ENCODE measurements at places on chromosomes 6 and 20.

DNA sequence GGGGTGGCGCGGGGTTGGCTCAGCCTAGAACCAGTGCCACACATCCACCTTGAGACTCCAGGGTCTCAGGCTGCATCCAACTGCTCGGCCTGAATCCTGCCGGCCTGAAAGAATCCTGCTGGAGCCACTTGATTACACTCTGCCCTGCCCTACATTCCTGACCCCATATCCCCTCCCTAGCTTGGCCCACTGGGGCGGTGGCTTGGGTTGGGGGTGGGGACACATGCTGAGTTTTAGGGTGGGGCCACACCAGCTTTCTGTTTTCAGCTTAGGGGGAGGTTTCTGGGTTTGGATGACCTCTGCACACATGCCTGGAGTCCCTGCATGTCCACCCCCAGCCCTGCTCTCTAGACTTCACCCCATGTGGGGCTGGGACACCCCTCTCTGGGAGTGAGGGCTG, 6.8 kb downstream of the ITPR3 start:
- no peak for DNase-seq

DNA sequence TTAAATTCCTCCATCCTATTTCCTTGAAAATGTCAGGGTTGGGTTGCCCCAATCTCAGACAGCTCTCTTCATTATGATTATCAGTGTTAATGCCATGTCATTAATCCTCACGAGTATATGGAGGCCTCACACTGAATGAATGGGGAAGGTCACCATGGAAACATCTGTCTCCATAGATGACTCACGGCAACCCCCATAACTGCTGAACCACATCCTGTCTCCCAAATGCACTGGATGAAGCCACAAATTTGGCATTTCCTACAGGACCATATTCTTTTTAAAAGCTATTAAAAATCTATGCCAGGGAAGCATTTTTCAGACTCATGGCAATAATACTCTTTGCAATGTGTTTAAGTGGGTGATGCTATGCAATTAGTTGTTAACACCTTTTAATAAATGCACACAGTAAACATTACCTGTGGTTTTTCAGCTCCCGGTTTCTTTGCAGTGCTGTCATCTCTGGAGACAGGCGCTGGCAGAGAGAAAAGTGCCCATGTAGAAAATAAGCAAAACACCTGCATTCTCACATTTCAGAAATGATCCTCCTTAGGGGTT, 80.1 kb upstream of the PTPRK start:
- DNase-seq: no peak

- no peak for DNase-seq
Measured at GRCh38 chr6:127225497-127225896, 41.2 kb upstream of the RNF146 start.

- no peak for DNase-seq
Measured at GRCh38 chr6:25035174-25035511, 99.4 kb upstream of the RIPOR2 start.

DNA sequence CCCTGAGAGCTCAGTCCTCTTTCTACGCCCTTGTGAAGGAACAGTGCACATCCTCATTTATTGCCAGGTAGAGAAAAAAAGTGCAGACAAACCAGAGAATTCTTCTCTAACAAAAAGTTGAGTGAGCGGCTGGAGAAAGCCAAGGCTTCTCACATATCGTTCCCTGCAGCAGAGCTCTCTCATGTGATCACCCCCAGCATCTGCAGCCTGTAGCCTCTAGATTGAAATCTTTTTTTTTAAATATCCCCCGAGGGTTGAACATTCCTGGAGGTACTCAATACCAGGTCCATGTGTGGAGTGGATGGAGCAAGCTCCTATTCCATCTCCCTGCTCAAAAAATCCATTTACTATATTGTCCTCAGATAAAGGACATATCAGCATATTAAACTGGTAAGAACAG, 22.9 kb upstream of the ZNF133 start:
- DNase-seq: no peak

DNA sequence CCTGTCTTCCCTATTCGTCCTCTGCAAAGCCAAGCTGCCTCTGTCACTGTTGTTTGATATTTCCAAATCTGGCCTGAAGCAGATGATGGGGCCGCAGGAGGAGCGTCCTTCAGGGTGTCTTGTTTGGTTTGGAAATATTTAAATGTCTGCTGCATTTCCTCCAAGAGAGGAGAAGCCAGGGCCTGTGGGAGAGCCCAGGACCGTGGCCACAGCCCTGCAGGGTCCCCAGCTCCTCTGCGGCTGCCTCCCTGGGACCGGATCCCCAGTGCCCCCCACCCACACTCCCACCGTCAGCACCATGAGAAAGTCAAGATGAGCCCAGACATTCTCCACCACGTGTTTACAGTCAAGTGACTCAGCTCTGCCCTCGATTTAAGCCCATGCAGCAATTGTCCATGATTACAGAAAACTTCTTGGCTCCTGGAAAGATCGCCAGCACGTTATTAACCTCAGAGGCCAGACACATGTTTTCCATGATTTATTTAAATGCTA, 18.2 kb downstream of the FOXF2 start:
- no peak for DNase-seq

GRCh38 chr6:81792826-81793225, 40.3 kb upstream of the TENT5A start:
- DNase-seq: no peak

GRCh38 chr6:152261179-152261578, 376.0 kb downstream of the SYNE1 start:
- no peak for DNase-seq

GRCh38 chr20:2741463-2741862, 48.9 kb downstream of the EBF4 start:
- DNase-seq: no peak

DNA sequence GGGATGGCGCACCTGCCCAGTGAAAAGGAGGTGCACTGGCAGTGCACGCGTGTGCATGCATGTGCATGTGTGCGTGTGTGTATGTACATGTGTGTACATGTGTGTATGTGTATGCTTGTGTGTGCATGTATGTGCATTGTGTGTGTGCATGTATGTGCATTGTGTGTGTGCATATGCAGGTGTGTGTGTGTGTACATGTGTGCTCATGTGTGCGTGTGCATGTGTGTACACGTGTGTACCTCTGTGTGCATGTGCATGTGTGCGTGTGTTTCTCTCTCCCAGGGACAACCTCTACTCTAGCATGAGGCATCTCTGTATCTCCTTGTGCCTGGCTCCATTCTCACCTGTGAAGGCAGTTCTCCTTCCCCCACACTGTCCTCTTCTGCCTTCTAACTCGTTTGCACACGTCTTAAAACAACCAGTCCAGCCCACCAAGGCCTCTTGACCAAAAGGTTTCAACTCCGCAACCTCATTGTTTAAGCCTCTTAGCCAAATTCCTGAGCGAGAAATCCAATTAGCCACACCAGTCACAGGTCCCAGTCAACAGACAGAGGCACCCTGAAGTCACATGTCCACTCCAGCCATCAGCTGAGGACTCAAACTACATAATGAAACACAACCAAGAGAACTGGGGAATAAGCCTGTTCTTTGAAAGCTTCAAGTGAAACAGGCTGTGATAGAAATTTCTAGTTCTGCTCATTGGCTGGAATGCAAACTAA, 103.5 kb upstream of the PTPRT start:
- DNase-seq: no peak

DNA sequence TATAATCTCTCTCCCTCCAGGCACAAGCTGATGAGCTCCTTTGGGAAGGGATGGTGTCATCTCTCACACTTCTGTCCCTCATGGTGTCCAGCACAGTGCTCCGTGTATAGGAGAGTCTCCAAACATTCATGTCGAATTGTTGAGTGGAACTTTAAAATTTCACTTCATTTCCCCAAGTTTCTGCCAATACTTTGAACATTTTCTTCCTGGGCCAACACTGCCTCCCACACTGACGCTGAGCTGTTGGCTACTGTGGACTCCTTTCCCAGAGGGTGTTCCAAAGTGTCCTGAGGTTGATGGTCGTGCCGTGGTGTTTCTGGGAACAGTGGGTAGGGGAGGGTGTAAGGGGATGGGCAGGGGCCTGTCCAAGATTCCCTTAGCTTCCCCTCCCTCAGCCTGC, 122.7 kb downstream of the TIAM2 start:
- no peak for DNase-seq

DNA sequence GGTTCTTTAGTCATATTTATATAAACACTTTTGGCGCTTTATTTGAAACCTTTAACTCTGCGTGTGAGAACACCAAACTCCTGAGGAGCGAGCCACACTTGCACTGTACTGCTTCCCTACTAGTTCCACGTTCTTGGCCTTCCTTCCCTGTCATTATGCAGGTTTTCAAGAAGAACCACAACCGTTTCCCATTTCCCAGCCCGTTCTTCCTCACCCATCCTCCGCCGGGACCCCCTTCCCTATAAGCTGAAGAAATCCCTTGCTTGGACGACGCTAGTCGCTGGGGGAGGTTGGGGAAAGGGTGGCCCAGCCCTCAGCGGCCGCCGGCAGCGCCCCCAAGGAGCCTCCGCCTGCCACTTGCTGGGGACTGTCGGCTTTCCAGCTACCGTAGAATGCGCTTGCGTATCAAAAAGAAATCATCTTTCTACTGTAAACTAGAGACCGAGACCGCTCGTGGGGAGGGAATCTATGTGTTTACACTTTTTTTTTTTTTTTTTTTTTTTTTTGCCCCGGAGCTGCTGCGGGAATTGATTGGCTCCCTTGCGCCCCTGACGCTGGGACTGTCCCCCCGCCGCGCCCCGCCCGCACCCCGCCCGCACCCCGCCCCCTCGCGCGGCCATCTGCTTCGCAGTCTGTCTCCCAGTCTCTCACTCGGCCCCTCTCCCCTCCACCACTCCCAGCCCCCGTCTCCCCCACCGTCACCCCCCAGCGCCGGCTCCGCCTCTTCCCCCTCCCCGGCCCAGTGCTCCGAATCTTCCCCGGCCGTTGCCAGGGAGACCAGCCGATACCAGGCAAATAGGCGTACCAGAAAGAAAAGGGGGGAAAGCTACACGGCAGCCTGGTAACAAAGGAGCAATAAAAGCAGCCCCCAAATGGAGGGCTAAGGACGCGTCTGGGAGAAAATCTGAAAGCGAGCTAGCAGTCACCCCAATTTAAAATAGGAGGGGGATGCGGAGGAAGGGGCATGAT, 2.3 kb upstream of the MARCKS start:
- no peak for DNase-seq

DNA sequence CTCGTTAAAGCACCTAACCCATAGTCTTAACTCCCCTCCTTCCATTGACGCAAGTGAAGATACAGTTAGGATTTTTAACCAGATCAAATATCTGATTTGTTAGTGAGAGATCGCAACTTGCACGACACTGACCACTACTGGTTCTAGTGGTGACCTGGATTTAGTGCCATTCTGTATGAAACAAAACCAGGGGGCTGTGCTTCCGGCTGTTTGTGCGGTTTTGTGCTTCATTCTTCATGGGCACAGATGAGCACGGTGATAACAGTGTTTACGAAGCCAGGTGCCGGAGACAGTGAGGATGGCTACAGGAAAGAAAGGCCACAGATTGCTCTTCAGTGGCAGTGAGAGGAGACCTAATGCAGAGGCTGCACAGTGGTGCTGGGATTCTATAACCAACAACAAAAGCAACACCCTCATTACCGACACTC, 75.5 kb downstream of the NOL4L start:
- DNase-seq: peak; percentile 40

- no peak for DNase-seq
Measured at GRCh38 chr20:16694161-16694560, 35.7 kb upstream of the SNRPB2 start.

DNA sequence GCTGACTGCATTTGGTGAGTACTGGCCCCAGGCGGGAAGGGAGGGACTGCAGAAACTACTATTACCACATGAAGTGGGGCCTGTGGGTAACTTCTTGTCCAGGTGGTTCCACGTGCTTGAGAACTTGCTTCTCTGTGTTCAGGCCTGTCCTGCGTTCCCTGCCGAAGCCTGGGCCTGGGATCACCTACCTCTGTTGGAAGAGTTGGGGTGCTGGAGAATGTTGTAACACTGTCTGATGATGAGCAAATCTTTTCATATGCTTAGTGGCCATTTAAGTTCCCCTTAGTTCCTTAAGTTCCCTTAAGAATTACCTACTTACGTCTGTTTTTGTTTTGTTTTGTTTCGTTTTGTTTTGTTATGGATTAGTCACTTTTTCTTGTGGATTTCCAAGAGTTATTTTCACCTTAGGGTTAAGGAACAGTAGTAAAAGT, 154.4 kb downstream of the DTNBP1 start:
- no peak for DNase-seq

- DNase-seq: no peak
Measured at GRCh38 chr6:11596640-11597237, 59.2 kb downstream of the TMEM170B start.

- no peak for DNase-seq
Measured at GRCh38 chr6:133697666-133698065, 191.2 kb upstream of the TCF21 start.

DNA sequence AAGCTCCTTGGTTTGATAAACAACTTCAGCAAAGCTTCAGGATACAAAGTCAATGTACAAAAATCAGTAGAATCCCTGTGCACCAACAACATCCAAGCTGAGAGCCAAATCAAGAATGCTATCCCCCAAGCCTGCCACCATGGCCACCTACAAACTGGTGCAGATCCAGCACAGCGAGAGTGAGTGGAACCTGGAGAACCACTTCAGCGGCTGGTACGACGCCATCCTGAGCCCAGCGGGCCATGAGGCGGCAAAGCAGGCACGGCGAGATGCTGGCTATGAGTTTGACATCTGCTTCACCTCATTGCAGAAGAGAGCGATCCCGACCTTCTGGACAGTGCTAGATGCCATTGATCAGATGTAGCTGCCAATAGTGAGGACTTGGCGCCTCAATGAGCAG, 170.3 kb downstream of the KHDC1L start:
- DNase-seq: no peak

DNA sequence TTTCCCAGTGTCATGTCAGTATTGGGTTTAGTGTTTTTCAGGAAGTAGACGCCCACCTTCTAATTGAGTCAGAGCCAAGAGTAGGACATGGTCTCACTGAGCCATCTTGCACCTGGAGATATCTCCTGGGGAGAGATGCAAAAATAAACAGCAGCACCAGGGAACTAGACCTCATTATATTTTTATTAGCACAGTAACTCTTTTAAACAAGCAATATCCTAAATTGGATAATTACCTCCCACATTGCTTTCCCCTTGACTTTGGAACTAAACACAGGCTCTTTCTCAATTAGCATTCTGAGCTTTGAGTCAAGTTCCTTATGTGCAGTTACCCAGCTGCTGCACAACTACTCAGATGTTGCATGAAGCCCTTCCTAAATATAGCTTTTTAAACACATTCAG, 175.4 kb downstream of the IBTK start:
- DNase-seq: no peak

- DNase-seq: no peak
Measured at GRCh38 chr6:90097356-90097755, 199.3 kb downstream of the BACH2 start.

- no peak for DNase-seq
Measured at GRCh38 chr20:21512634-21513180, 1.2 kb downstream of the NKX2-2 start.

Measured in activated CD4-positive, alpha-beta T cell treated with anti-CD3 and anti-CD28 coated beads for 1 hour (primary cell).